ENCODE measurements at places on chromosomes 1 and 21.
A peak's percentile ranks its signal among the peaks of the same experiment; 100 is the strongest.

GRCh38 chr1:200330741-200331428 lies 79.0 kb downstream of the ZNF281 start:
- no peak for DNase-seq

- DNase-seq: no peak
These were observed 110.0 kb upstream of the SPAG17 start for GRCh38 chr1:118294875-118295642.

GRCh38 chr1:58460469-58460868 lies 86.1 kb downstream of the OMA1 start:
- DNase-seq: no peak

- no peak for DNase-seq
These were observed 60.0 kb upstream of the C1orf105 start for GRCh38 chr1:172360511-172360910.

DNA sequence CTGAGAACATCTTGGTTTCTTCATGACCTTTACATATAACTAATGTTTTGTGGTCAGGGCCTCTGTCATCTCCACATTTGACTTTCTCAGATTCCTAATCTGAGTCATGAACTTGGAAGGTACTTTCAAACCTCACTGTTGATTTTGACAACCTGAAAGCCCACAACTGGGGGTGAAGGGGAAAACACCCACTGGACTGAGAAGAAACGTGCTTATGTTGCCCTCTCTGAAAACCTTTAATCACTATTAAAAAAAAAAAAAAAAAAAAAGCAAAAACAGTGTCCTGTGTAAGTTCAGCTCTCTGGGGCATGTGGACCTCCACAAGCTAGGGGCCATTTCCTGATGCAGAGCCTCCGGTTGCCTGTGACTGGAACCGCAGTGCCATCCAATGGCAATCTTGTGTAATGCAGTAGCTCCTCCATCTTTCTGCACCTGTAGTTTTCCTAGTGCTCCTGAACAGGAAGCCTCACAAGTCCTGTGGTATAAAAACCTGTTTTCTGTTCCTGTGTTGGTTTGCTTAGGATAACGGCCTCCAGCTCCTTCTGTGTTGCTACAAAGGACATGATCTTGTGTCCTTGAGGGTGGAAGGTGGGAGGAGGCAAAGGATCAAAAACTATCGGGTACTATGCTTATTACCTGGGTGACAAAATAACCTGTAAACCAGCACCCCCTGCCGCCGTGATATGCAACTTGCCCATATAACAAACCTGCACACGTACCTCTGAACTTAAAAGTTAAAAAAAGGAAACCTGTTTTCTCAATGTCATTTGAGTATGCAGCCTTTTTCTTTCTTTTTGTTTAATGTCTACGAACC lies 124.5 kb downstream of the ZNF648 start:
- peak; percentile 53 for DNase-seq

GRCh38 chr21:45177039-45177438 lies 102.7 kb downstream of the ADARB1 start:
- DNase-seq: no peak

DNA sequence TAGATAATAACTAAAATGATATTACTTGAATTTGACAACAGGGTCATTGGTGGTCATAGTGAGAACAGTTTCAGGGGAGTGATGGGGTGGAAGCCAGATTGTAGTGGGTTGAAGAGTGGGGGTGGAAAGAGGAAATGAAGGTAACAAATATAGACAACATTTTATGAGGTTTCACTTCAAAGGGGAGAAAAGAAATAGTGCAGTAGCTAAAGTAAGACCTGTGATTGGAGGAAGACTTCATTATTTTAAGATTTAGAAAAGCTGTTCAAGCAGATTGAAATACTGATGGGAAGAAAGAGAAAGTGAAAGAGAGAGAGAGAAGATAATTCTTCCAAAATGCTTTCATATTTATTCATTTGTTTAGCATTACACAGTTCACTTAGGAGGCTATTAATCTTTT lies 52.0 kb upstream of the KCNA3 start:
- DNase-seq: no peak

- DNase-seq: no peak
These were observed 7.3 kb upstream of the TMEM52 start for GRCh38 chr1:1926346-1926811.

- no peak for DNase-seq
These were observed 410.8 kb downstream of the TTLL7 start for GRCh38 chr1:83588140-83588539.

DNA sequence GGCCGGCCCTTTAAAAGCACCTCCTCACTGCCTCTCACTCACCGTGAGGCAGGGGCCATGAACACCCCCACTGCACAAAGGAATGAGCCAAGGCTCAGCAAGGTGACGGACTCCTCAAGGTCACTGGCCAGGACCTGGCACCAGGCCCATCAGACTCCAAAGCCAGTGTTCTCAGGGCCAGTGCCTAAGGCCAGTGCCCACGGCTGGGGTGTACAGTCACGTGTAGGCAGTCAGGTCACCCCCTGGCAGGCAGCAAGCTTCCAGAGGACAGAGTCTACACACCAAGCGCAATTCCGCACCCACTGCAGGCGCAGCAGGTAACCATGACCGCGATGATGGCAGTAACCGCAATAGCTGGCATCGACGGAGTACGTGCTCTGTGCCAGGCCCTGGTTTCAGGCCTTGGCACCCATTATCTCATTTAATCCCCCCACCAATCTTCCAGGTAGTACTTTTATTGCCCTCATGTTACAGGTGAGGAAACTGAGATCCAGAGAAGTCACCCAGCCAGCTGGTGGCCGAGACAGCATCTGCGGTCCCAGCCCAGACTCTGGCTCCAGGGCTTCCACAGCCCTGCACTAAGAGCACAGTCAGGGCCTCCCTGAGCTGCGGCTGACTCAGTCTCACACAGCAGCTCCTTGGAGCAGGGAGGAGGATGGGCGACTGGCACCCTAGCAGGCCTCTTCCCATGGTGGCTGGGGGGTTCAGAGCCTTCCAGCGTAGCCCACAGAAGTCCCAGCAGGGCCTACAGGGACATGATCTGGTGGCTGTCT lies 27.0 kb downstream of the RAP1GAP start:
- DNase-seq: no peak

DNA sequence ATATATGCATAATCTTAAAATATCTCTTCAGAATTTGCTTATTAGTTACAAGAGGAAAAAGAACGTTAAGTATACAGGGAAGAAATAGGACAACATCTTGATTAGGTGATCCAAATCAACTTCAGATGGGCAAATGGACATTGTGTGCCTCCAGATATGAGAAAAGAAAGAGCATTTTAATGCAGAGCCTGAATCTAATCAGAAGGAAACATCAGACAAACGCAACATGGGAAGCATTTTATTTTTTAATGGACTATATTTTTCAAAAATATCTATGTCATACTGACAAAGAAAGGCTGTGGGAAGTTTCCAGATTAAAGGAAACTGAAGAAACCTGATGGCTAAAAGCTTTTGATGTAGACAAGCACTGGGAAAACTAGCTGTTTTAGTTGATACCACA lies 51.3 kb upstream of the HOOK1 start:
- DNase-seq: no peak

GRCh38 chr1:206967096-206967849 lies 3.0 kb downstream of the FCAMR start:
- no peak for DNase-seq

DNA sequence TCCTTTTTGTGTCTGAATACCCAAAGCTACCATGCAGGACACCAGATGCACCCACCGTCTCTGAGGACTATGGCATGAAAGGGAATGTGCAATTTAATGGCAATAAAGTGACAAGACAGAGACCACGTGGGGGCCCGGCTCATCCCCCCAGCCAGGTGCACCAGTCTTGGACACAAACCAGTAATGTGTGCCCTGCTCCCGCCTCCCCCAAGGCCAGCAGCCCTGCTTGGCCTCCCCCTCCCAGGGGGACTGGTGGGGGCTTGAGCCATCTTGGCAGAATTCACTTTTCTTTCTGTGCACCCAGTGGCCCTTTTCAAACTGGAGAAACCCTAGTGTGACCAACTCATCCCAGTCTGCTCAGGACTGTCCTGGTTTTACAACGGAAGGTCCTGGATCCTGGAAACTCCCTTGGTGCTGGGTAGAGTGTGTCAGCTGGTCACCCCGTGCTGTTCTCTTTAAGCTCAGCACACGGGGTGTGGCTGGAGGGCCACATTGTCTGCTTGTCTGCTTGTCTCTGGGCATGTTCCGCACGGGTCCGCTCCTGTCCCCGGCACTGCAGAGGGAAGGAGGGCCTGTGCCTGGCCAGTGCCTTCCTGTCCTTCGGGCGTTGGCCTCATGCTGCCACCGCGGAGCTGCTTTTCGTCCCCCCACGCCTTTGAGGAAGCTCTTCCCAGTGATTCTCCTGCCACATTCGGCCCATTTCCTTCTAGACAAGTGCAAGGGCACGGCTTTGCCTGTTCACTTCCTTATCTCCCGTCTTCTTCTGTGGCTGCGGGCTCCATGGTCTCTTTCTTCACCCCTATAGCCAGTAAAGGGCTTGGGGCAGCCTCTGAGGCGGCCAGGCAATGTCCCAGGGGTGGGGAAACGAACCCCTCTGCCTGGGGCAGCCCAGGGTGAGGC lies 45.8 kb upstream of the TTC34 start:
- no peak for DNase-seq

DNA sequence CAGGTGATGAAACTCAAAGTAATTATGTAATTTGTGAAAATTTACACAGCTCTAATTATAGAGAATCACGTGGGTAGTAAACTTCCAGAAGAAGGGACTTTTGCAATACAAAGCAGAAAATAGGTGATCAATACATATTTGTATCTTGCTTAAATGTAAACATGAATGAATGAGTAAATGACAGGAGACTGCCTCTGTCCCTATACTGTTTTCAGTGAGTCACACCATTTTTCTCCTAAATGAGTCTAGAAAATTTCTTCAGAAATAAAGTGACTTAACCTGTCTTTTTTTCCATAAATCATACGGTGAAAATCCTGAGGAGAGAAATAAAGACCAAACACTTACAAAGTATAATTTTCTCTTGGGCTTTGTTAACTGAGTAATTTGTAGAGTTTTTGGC lies 11.9 kb downstream of the RAP1A start:
- DNase-seq: no peak

DNA sequence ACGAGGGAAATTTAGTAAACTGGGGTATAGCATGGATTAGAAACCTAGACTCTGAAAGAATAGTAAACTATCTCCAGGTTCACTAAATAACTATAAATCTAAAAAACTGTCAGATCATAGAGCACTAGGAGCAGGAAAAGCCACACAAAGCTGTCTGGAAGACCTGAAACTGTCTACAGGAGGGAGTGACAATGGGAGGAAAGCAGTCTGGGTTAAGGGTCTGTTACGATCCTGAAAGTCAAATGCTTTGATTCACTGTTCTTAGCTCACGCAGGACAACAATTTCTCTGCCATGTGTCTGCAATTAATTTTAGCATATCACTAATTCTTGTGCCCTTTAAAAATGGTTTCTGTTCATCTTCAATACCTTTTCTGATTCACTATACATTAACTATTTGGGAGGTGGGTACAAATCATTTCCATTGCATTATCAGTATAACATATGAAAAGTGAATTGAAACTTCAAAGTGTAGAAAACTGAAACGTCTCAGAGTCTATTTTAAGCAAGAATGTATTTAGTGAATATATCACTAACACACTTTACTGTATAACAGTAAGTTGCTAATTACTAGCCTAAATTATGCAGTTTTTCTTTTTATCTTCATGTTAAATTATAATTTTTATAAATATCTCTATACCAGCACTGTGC lies 18.4 kb downstream of the CEP170 start:
- DNase-seq: no peak

DNA sequence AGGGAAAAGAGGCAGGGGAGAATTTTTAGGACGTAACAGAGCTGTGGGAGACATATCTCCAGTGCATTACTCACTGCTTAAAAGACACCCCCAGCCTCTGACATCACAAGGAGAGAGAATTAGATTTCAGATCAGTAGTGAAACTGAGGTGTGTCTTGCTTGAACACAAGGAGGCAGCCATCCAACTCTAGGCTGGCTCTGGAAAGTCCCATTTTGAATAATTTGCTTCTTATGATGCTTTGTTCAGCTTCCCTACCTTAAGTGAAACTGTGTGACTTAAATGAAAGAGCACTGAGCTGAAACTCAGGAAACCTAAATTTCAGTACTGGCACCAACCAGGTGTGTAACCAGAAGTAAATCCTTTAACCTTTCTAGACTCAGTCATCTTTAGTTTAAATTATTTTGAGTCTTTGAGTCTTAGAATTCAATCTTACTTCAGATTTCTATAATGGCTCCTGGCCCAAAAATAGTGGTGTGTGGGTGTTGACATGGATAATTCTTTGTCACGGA lies 251.6 kb upstream of the SGIP1 start:
- no peak for DNase-seq

GRCh38 chr1:175873290-175873935 lies 130.0 kb upstream of the TNR start:
- no peak for DNase-seq

DNA sequence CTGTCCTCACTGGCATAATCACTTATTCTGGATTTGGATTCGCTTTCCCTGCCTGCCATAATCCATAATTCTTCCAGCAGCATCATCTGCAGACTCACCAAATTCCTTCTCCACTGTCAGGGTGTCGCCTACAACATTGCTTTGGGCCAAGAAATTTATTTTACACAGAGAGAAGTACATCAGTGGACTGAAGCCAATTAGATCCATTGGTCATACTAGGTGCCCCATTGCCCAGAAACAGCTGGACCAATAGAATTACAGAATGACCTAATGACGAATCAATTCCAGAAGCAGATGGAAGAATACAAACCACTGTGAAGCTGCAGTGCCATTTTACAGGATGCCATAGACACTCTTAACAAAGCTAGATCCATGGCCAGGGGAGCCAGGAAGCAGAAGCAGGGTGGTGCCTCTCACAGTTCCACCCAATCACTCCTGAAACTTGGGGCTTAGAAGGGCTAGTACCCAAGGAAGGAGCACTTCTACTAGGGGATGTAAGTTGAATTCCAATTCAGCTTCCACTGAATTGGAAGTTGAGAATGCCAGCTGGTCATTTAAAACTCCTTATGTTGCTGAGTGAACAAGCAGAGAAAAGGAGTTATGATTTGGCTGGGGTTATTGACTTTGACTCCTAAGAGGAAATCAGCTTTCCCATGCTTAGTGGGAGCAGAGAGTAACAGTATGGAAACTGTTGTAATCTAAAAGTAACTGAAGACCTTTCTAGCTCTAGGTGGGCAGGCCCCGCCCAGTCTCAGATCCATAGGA lies 44.0 kb downstream of the EDN2 start:
- peak; percentile 39 for DNase-seq

GRCh38 chr1:90925928-90926869 lies 95.6 kb downstream of the ZNF644 start:
- DNase-seq: no peak

DNA sequence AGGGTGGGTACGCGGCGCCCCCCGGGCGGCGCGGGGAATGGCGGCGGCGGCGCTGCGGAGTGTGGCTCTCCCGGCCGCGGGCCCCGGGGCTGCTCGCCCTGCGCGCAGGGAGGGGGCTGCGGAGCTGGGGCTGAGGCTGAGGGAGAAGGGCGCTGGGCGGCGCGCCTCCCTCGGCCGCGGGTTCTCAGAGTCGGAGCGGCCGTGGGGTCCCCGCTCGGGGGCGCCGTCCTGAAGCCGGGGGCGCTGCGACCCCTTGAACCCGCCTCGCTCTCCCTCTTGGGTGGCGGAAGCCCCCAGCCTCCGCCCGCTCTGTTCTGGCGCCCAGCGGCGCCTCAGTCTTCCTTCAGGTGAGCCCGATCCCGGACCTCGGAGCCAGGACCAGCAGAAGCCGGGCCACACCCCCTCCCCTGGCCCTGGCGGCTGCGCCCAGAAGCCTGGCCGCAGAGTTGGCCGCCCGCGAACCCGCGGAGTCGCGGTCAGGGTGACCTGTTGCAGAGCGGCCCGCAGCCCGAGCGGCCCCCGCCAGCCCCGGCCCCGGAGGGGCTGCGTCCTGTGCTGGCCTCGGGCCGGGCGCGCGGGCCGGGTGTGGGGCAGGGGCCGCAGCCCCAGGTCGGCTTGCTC lies 532 bp downstream of the RALGPS2 start:
- peak; percentile 55 for DNase-seq

- DNase-seq: peak; percentile 73
These were observed 137.1 kb downstream of the ACTL8 start for GRCh38 chr1:17892225-17892624.
